Activated naive CD4-positive, alpha-beta T cell treated with anti-CD3 and anti-CD28 coated beads, Interleukin-2, amount 50 U/mL, for 16 hours (primary cell): ENCODE measurements at places on chromosomes 1 and 21.

- DNase-seq = no peak
Measured at GRCh38 chr1:218900615-218901014, 273.1 kb upstream of the LYPLAL1 start.

DNA sequence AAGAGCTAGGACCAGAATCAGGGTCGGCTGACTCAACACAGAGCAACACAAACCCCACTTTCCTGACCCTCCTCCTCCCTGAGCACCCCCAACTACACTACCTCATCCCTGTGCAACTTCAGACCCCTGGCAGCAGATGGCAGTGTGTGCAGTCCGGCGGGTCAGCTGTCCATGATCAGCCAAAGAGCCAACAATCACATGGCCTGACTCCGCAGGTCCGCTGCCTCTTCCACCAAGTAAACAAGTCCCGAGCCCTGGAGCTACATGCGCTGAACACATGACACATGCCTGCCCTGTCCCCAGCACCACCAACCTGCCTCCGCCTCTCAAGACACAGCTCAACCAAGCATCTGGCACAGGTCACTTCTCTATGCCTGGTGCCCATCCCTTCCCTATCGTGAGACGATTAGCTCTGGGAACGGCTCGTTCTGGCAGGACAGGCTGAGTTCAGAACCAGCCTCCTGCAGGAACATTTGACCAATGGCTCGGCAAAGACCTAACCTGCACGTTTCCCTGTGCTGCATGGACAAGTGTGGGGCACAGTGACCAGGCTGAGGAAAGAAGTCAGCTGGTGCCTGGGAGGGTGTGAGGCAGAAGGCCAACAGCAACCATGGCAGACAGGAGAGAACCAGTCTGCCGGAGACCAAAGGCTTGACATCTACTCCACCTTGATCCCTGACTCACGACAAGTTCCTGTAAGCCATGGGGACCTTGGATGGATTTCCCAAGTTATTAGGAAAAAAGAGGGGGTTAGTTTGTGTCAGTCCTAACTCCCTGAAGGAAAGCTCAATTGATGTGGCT is 60.3 kb downstream of the CD46 start:
- no peak for DNase-seq

DNA sequence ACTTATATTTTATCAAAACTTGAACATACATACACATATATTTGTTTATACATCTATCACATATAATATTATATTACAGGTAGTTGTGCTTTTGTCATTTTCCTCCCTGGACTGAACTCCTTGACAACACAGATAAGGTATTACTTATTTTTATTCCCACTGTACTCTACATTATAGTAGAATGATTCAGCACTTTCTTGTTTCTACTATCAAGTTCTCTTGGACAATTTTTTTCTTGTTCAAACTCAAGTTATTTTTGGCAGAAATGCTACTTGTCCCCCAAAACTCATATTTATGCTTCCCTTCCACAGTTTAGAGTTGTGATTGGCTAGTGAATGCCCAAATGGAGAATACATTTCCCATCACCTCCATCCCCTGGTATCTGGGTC is 10.8 kb upstream of the PTPRC start:
- no peak for DNase-seq

- DNase-seq = no peak
Measured at GRCh38 chr1:179599623-179600249, 8.1 kb downstream of the TDRD5 start.

DNA sequence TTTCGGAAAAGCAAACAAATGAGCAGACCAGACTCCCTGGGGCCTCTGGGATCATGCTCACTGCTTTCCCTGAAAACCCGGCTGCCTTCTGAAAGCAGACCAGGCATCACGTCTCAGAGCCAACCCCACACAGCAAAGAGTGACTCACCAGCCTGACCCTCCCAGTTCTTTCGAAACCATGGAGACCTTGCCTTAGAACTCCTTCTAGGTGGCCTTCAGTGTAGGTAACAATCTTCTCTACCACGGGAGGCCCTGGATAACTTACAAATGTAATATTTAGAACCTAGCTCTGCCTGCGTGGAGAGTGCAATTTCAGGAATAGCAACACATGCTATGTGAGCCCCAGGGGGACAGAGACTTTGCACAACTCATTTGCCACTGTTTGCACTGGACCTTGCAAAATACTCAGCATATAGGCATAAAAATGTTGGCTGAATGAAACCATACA is 105.2 kb downstream of the SUSD4 start:
- DNase-seq = no peak

DNA sequence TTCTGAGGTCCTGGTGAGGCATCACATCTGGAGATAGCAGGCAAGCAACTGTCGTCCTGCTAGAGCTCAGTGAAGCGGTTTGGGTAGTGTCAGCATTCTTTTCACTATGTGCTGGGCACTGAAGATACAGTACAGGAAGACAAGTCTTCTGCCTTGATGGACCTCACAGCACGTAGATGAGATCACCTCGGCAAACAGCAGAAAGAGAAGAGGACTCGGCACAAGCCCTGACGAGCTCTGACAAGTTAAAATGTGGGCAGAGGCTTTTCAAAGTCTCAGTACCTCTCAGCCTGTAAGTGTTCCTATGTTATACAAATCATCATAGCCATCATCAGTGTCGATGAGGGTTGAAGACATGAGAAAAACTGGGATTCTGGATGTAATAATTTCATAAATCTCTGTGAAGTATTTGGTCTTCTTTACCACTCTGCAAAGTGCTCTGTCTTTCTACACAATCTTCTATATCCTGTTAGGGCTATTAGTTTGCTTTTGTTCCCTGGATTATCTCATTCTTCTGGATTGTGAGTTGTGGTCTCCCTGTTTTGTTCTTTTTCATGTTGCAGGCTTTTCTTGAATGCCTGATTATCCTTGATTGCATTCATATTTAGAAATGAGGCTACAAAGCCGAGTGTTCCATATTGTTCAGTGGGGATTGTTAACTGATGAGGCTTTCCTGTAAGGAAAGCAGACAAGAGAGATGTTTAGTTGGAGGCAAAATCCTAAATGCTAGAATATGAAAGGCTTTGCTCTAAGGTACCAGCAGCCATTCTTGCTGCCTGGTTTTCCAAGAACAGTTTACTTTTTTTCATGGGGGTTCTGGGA is 24.2 kb downstream of the MAEL start:
- DNase-seq = no peak

GRCh38 chr1:212958175-212958574 is 7.8 kb downstream of the VASH2 start:
- no peak for DNase-seq

- no peak for DNase-seq
Measured at GRCh38 chr1:208251015-208251414, 6.8 kb upstream of the PLXNA2 start.

GRCh38 chr21:35210093-35210492 is 161.0 kb upstream of the RUNX1 start:
- DNase-seq = no peak

DNA sequence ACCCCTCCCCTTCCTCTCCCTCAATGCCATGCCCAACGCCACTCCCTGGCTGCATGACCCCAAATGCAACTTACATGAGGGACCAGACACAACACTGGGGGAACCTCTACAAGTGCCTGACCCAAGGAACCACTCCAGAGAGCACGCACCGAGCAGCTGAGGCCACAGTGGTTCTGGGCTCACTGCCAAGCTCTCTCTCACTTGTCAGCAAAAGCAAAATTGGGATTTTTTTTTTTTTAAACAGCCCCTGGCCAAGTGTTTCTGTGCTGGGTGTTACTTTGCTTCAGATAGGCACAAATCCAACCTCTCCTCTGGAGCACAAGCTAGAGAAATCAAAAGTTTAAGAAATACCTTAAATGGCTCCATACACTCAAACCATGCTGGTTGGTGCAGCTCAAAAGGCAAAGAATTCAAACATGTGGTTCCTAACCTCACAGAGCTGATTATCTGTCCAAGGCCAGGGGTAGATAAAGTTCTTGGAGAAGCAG is 363.0 kb downstream of the SETD4 start:
- no peak for DNase-seq

- no peak for DNase-seq
Measured at GRCh38 chr1:23895082-23895481, 18.1 kb downstream of the CNR2 start.

DNA sequence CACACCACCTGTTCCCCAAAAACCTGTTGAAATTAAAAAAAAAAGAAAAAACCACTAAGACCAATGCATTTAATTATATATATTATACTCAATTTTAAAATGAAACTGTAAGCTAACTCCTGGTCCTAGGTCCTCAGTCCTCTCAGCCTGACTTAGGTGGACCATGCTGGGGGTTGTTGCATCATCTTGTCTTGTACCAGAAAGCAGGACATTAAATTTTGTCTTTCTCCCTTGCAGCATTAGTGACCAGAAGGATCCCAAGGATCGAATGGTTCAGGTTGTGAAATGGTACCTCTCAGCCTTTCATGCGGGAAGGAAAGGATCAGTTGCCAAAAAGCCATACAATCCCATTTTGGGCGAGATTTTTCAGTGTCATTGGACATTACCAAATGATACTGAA is 97.6 kb downstream of the NRDC start:
- no peak for DNase-seq

- no peak for DNase-seq
Measured at GRCh38 chr21:14306126-14306907, 76.6 kb downstream of the HSPA13 start.

DNA sequence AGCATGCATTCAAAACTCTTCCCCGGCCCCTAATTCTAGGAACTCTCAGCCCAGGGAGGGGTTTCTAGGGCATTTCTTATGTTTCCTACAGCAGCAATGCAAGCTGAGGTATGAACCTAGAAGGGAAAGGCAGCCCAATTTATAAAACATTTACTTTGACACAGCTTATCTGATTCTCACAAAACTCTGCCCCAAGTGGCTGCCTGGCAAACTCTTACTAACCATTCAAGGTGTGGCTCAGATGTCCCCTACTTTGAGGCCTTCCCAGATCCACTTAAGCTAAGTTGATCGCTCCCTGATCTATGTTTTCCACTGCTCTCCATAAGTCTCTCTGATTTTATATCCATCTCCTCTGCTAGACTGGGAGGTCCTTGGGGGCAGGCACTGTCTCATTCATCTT is 35.4 kb downstream of the AK2 start:
- DNase-seq = no peak

- no peak for DNase-seq
Measured at GRCh38 chr1:189787201-189787600, 690.5 kb downstream of the BRINP3 start.

DNA sequence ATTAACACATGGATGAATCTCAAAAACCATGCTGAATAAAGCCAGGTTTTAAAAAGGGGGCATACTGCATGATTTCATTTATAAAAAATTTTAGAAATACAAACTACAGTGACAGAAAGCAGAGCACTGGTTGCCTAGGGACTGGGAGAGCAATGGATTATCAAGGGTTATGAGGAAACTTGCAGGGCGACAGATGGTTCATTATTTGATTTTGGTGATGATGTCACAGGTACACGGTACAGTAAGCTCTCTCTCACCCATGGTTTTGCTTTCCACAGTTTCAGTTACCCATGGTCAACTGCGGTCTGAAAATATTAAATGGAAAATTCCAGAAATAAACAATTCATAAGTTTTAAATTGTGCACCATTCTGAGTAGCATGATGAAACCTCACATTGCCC is 14.1 kb downstream of the VAMP4 start:
- no peak for DNase-seq

- DNase-seq = peak; percentile 73
Measured at GRCh38 chr1:175146529-175147213, 45.9 kb downstream of the KIAA0040 start.

GRCh38 chr1:215426101-215426500 is 141.0 kb upstream of the KCTD3 start:
- DNase-seq = no peak

DNA sequence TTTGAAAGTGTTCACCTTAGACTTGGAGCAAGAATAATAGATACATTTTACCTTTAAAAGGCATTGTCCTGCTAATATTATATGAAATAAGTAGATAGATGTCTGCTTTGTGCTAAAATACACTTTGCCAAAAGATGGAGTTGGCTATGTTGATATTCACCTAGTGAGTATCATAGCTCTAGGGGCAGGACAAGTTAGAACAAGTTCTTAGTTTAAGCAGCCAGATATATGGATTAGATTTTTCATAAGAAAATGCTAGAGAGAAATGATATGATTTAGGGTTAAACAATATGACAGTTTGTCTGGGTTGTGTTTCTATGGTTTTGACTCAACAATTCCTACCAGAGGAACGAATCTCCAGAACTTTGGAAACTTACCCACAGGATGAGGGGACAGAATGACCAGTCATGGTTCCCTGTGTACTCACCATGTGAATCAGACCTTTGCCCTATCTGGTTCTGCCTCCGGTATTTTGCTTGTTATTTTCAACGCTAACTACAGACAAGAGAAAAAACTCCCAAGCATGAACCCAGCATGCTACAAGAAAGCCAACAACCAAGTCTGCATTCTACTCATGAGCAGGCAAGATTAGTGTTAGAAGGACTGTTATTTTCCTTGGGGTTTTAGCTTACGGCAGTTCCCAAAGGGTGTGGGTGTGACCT is 1.7 kb downstream of the F5 start:
- DNase-seq = peak; percentile 19

- DNase-seq = no peak
Measured at GRCh38 chr1:218967836-218968235, 205.8 kb upstream of the LYPLAL1 start.

GRCh38 chr21:36554411-36555157 is 74.7 kb upstream of the CLDN14 start:
- DNase-seq = no peak

GRCh38 chr1:192601143-192601542 is 25.6 kb downstream of the RGS1 start:
- no peak for DNase-seq

- DNase-seq = peak; percentile 5
Measured at GRCh38 chr1:43438953-43439581, 14.7 kb downstream of the HYI start.

- DNase-seq = no peak
Measured at GRCh38 chr21:16713331-16714117, 799.3 kb upstream of the CXADR start.

GRCh38 chr1:245600658-245601057 is 445.9 kb downstream of the KIF26B start:
- no peak for DNase-seq

GRCh38 chr1:212699104-212699624 is 476 bp downstream of the BATF3 start:
- peak; percentile 65 for DNase-seq

GRCh38 chr1:220966881-220967611 is 87.8 kb downstream of the HLX start:
- no peak for DNase-seq

- no peak for DNase-seq
Measured at GRCh38 chr1:198298640-198299039, 141.8 kb downstream of the NEK7 start.

DNA sequence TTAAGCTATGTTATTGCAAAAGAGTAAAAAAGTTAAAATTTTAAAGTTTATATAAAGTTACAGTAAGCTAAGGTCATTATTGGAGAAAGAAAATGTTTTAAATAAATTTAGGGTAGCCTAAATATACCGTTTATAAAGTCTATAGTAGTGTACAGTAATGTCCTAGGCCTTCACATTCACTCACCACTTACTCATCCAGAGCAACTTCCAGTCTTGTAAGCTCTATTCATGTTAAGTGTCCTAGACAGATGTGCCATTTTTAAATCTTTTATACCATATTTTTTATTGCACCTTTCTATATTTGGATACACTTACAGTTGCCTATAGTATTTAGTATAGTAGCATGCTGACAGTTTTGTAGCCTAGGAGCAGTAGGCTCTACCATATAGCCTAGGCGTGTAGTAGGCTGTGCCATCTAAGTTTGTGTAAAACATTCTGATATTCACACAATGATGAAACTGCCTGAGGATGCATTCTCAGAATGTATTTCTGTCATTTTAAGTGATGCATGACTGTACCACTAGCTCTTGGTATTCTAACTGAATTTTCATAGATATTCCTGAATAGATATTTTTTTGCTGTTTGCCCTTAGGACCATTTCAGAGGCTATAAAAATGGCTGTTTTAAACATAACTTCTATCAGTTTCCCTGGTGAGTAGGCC is 26.8 kb downstream of the PPP2R5A start:
- no peak for DNase-seq
